ENCODE measurements at places on chromosomes 16 and 17.

DNA sequence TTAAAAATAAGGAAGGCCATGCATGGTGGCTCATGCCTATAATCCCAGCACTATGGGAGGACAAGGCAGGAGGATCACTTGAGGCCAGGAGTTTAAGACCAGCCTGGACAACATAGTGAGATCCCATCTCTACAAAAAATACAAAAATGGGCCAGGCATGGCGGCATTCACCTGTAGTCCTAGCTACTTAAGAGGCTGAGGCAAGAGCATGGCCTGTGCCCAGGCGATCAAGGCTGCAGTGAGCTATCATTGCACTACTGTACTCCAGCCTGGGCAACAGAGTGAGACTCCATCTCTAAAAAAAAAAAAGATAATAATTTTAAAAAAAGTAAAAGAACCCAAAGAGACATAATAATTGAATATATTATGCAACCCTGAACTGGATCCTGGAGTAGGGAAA lies 83.6 kb upstream of the ZNF423 start:
- peak; percentile 18 for DNase-seq

DNA sequence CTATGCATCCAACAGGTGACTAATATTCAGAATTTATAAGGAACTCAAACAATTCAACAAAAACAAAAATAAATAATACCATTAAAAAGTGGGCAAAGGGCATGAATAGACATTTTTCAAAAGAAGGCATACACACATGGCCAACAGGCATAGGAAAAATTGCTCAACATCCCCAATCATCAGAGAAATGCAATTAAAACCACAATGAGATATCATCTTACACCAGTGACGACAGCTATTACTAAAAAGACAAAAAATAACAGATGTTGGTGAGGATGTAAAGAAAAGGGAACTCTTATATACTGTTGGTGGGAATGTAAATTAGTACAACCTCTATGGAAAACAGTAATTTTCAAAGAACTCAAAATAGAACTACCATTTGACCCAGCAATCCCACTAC lies 250.4 kb upstream of the N4BP1 start:
- no peak for DNase-seq

DNA sequence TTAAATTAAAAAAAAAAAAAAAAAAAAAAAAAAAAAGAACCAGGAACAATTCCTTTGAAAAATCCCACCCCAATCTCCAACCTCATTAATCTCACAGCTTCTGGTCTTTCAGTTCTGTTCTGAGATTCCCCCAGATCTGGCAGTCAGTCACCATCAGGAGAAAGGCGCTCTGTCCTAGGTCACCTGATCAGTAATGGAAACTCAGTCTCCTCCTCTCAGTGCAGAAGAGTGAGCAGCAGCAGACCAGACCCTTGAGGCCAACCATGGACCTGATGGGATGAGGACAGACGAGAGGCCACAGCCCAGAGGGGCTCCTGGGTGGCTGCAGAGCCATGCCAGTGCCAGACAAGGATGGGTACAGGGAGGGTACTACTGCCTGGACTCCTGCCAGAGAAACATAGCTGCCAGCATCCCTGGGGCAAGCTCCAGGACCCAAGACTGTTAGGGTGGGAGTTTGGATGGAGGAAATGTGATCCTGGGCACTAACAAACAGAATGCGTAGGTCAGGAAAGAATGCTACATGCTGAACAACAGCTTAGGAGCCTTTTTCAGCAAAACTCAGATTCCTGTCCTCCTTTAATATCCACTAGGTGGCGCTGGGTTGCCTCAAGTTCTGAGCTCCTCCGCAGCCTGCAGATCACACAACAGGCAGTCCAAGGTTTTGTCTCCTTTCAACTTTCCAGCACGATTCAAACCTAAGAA lies 28.7 kb downstream of the MPG start:
- peak; percentile 77 for DNase-seq

DNA sequence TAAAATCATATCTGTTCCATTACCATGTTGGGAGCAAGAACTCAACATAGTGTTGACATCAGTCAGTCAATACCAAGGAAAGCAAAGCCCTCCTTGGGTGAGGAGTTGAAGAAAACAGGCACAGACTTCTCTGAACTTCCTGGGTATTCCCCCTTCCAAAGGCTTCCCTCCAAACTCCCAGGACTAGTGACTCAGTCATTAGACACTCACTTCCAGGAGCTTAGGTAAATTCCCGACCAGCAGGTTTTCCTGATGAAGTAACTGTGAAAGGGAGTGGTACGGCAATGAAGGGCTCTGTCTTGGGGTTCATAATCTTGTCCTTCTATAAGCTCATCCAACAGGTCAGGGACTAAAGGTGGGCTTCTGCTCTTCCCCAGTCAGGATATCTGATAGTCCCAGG lies 293.8 kb upstream of the AXIN2 start:
- DNase-seq: peak; percentile 84

DNA sequence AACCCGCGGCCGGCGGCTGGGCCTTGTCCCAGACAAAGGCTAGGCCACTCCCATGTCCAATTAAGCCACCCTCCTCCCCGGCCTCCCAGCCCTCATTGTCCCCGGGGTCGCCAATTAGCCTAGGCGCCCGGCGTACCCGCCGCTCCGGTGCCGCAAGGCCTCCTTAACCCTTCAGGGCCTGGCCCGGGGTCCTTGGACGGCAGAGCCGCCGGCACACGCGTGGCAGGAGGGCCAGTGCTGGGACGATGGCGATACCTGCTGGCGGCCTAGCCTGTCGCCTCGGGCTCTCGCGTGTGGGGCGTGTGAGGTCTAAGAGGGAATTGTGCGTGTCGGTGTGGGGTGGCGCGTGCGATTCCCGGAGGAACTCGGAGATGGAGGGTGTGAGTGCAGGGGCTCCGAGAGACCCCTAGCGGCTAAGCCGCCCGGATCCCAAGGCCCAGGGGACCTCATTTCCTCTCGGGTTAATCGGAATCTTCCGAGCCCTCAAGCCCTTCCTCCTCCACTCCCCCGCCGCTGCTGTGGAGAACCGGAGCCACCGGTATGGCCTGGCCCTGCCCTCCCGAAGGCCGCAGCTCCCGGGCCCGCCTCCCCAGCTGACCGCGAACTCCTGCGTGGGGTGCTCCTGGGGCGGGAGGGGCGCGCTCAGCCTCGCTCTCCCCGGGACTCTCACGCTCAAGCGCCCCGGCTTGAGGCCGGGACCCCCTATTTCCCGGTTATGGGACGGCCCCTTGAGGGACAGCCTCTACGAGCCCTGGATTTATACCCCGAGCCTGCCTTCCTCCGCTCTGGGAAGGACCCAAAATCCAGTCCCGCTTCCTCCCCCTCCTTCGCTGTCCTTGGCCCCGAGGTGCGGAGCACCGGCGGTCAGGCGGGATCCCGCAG lies 11.9 kb downstream of the TBX2 start:
- DNase-seq: peak; percentile 91

- DNase-seq: no peak
Observed at GRCh38 chr17:78789149-78789662, 7.1 kb upstream of the CYTH1 start.

DNA sequence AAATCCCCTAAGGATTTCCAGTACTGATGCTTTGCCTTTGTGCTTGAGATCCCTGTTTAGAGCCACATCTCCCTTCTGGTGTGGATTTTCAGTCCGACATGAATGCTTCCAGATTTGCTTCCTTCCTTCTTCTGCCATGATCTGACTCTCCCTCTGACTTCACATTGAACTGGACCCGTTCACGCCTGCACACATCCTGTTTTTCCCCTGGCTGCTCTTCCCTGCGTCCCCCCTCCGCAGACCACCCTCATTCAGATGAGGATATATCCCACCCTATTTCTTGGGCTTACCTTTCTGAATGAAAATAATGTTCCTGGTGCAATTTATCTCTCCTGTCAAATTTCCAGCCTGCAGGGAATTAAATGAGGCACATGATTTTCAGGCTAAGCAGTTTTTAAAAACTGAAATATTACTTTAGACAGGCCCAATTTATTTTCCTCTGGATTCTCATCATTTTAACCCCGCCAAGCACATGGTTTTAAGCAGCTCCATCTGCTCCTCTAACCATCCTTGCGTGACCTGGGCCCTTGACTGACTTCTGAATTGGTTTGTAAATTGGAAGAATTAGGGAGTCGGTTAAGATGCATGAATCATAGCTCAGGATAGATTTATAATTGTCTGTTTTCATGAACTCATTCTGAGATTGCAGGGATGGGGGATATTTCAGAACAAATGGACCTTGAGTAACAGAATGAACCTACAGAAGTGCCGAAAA lies 59.2 kb downstream of the BMERB1 start:
- no peak for DNase-seq

- DNase-seq: no peak
Observed at GRCh38 chr16:54748611-54749190, 182.0 kb upstream of the IRX5 start.

DNA sequence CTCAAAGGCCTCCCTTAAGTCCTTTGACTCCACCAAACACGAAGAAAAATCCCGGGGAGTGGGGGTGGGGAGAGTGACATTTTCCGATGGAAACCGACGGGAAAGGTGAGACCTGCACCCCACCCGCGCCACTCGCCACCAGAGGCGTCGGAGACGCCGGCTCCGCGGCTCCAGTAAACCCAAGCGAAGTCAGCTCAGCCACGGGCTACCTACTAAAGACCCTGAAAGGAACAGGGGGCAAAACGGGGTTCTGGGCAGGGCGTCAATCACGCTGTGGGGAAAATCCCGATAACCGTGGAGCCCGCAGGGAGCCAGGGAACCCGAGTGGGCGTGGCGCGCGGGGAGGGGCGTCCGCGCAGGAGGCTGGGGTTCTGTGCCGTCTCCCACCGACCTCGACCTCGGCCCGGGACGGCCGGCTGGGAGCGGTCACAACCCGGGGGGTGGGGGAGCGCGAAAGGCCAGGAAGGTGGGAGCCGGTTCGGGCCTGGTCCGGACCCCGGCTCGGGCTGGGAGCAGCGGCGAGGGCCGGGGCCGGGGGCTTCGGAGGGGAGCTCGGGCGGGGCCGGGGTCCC lies 565 bp downstream of the WDR45B start:
- no peak for DNase-seq

DNA sequence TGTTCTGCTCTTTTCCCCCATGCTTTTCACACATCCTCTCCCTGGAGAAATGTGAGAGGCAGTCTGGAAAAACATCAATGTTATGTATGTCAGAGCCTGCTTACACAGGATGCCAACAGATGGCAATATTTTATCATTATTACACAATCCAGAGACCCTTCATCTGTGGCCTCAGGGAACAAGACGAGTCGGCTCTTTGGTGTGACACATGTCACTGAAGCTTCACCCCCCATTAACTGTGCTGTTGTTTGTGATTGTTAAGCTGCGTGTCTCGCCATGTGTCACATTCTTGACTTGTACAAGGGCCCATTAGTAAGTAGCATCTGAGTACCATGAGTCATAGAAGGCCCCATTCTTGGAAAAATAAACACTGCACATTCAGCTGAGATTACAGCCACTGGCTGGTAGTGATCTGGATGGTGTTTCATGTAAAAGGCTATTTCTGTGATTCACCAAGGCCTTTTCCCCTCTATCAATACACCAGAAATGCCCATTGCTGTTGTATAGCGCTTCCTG lies 682.1 kb upstream of the SOX9 start:
- DNase-seq: peak; percentile 96

DNA sequence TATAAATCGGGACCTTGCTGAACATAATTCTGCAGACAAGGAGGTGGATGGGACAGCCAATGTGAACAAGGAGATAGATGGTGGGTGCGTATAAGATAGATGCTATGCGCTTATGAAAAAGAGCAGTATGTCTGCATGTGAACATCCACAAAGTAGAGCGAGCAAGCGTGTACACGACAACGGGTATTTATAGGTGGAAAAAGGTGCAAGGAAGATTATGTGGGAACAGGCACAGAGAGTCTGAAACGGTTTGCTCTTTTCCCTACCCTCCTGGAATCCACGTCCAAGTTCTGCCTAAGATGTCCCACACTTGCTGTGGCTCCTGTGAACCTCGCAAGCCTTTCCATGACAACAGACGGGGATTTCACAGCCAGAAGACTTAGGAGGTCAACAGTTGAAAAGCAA lies 43.0 kb downstream of the SNX11 start:
- no peak for DNase-seq

DNA sequence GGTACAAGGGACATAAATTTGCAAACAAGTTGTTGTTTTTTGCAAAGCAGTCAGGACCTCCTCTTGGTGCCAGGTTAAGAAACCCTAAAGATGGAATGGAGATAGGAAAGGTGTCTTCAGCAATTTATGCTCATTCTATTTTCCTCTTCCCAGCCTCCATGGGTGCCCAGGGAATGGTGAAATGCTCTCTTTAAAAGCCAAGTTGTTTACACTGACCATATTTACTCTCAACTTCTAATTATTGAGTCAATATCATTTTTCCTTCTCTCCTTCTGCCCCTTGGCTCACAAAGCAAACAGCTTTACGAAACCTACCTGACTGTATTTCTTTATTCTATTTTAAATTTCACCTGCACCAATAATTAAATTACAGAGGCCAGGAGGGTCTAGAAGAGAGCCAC lies 138.5 kb upstream of the IRX3 start:
- DNase-seq: no peak

- no peak for DNase-seq
Observed at GRCh38 chr17:35936063-35936462, 5.5 kb upstream of the RDM1 start.

- DNase-seq: no peak
Observed at GRCh38 chr16:9518051-9518450, 426.6 kb downstream of the HAPSTR1 start.

DNA sequence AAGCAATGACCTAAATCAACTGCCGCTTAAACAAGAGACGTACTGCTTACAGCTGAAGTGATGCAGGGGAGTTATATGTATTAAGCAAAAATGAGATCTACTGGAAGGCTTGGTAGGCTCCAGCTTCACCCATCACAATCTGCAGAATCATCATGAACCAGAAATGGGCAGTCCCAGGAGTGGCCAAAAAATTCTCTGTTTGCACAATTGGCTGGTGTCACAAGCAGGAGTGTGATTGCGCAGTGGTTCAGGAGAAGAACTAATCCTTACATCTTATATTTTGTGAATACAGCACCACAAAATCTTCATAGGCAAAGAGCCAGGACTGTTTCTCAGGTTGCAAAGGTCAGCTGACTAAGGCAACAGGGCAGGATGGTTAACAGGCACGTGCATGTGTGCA lies 75.9 kb downstream of the CES1 start:
- peak; percentile 41 for DNase-seq

- DNase-seq: no peak
Observed at GRCh38 chr17:61323003-61323908, 76.4 kb upstream of the TBX2 start.

DNA sequence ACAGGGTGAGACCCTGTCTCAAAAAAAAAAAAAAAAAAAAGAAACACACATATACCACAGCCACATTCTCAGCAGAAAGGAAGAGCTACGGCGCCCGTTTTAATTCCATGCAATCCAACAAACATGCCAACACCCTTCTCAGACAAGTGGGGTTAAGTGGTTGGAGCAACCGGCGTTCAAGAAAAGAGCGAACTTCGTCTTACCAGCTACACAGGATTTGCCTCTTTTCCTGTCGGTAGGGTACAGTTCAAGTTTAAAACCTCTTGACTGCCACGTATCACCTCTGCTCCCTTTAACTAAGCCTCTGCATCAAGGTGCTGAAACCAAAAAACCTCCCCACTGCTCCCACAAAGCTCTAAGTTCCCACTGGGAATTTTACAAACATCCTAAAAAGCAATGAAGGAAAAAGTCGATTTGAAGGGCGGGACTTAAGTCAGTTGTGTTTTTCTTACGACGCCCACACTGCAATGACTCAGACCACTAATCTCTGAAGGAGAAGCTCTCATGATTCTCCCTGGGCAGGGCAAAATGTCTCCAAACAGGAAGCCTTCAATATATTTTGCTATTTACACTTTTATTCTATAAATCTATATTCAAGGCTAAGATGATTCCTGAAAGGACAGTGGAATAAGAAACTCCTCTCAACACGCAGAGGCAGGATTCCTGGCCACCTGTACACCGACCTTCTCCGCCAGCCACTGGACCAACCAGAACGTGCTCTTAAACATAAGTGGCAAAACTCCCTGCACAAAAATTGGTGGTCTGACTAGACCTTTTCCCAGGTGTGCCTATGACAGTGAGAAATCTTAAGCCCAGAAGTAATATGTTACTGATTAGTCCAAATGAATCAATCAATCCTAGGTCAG lies 18.8 kb downstream of the SRP68 start:
- DNase-seq: no peak
